ENCODE measurements at places on chromosomes 12 and 14. TPM values are rescaled to one million over a fixed set of nuclear protein-coding genes. Genes with fewer than 3 reads are reported as not detected.

RPL10L gene
- total RNA-seq, result not detected

SOCS4 gene
- total RNA-seq, result 24.4 TPM

LMO3 gene
- not detected for total RNA-seq

SERPINA12 gene
- total RNA-seq, result not detected

PPM1A gene
- 44.0 TPM for total RNA-seq

KRT2 gene
- total RNA-seq, result not detected

CCDC184 gene
- total RNA-seq, result 0.40 TPM

IFI27 gene
- total RNA-seq, result 2.3 TPM

GUCY2C gene
- total RNA-seq, result not detected

LIN7A gene
- total RNA-seq, result not detected

TMEM63C gene
- 1.7 TPM for total RNA-seq

KRT78 gene
- not detected for total RNA-seq

SALL2 gene
- 4.4 TPM for total RNA-seq

ASB2 gene
- 40.6 TPM for total RNA-seq

PAX9 gene
- total RNA-seq, result not detected

SLC38A1 gene
- total RNA-seq, result 142 TPM

KRT79 gene
- not detected for total RNA-seq

MMP19 gene
- 0.31 TPM for total RNA-seq

SMIM41 gene
- not detected for total RNA-seq

FAM186B gene
- total RNA-seq, result not detected

LRRK2 gene
- total RNA-seq, result not detected

OR6C2 gene
- not detected for total RNA-seq

ANHX gene
- not detected for total RNA-seq

MAP3K9 gene
- 5.9 TPM for total RNA-seq

C12orf50 gene
- total RNA-seq, result not detected

PAH gene
- not detected for total RNA-seq

Data from activated CD4-positive, alpha-beta memory T cell treated with anti-CD3 and anti-CD28 coated beads for 36 hours (primary cell).